ENCODE measurements at places on chromosomes 2 and 18.

DNA sequence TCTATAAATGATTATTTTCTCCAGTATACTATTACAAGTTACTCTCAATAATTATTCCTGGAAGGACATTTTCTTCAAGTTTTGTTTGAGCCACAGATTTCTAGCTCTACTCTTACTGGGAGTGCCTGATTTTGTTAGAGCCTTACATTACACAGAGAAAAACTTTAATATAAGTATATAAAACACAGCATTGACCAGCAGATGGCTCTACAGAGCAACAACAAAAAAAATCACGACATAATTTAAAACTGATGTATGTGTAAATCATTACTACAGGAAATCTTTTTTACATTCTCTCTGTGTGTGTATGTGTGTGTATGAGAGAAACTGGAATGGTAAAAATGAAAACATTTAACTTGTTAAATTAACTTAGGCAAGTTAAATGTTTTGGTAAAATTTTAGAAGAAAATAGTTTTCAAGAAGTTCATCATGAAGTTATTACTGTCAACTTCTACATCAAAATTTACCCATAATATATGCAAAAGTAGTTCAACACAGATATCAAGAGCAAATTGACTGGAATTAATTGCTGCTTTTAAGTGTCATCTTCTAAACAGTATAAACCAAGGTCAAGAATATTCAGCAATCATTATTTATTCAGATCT lies 103.3 kb downstream of the MDH1 start:
- no peak for DNase-seq

DNA sequence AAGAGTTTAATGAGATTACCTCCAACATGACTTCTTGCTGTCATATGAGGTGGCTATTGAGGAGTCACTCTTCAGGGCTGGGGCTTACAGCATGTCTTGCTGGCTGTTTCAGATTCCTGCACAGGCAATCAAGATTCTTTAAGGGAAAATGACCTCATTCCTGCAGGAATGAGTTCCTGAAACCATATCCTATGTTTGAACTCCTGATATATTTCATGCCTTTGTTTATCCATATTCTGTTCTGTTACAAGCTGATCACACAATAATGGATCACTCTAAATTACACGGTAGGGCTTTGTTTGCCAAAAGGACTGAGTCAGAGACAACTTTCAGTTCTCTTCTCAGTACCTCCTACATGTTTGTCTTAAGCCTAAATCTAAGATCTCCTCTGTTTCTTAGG lies 879.8 kb upstream of the PIK3C3 start:
- no peak for DNase-seq

GRCh38 chr2:16117791-16118610 lies 177.7 kb downstream of the MYCN start:
- DNase-seq: no peak

GRCh38 chr2:30629866-30630265 lies 177.4 kb downstream of the CAPN13 start:
- DNase-seq: no peak

- no peak for DNase-seq
Observed at GRCh38 chr2:203972066-203972465, 35.5 kb downstream of the ICOS start.

DNA sequence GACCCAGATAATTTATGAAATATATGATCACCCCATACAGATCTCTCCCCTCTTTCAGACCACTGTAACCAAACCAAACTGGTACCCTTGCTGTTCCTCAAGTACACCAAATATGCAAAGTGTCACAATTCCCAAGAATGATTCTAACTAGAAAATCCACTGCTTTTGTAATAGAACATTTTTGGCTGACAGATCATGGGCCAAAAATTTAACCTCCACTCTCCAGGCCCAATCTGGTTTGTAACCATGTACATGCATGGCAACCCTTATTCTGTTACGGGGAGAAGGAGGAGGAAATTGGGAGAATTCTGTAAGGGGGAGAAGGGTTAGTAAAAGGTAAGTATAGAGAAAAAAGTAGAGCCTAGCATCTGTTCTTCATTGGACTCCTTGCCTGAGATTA lies 62.0 kb downstream of the IKZF2 start:
- DNase-seq: no peak

DNA sequence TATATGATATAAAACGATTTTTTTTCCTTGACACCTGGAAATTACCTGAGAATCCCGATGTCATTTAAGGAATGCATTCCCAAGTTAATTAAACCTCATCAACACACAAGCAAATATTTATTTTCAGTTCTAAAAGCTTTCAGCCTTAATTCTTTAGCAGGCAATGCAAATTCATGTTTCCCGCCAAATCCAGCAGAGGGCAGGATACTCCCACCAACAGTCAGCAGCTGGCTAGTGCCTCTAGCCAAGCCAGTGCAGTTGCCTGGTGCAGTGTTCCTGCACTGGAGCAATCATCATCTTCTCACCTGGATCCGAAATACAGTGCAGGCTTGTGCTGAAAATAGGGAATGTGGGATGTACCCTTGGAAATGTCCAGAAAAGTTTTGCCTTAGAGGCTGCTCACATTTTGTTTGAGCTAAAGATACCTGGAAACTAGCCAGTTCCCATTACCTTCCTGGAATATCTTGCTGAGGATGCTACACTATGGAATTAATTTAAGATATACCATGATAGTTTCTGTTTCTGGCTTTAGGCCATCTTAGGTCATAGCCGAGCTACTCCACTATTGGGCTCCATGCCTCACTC lies 48.4 kb upstream of the CYTIP start:
- DNase-seq: peak; percentile 60

- no peak for DNase-seq
Observed at GRCh38 chr18:1050012-1050657, 145.5 kb downstream of the ADCYAP1 start.

- DNase-seq: no peak
Observed at GRCh38 chr18:62037989-62038778, 145.4 kb upstream of the RNF152 start.

- no peak for DNase-seq
Observed at GRCh38 chr18:61201511-61201910, 131.7 kb upstream of the CDH20 start.

- no peak for DNase-seq
Observed at GRCh38 chr2:239096676-239097427, 249.0 kb downstream of the TWIST2 start.

- DNase-seq: no peak
Observed at GRCh38 chr18:76476665-76477561, 18.1 kb downstream of the ZNF516 start.

DNA sequence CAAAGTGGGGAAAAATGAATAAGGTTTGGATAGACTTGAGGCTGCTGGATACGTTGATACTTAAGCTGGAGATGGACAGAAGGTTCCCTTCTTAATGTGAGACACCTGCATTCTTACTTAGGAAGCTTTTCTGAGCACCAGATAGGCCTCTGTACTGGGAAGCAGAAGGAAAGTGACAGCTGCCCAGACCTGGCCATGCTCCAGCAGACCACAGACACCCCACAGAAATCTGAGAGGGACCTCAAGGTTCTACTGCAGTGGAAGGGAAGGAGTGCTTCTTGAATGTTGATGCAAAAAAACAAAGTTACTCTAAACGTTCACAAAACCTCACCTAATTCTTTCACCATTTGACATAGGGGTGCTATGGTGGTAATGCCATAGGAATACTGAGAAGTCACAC lies 642.1 kb upstream of the ID2 start:
- no peak for DNase-seq

DNA sequence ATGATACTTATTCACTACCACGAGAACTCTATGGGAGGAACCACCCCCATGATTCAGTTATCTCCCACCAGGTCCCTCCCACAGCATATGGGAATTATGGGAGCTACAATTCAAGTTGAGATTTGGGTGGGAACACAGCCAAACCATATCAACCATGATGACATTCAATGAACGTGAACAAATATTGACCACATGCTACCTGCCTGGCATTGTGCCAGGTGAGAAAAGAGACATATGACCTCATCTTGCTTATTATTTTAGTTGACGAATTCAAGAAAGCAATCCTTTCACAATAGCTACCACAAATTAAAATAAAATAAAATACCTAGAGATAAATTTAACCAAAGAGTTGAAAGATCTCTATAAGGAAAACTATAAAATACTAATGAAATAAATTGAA lies 286.5 kb upstream of the CRIM1 start:
- DNase-seq: no peak

- no peak for DNase-seq
Observed at GRCh38 chr2:133968446-133968845, 285.4 kb upstream of the MGAT5 start.

GRCh38 chr2:97953853-97954252 lies 41.9 kb downstream of the TMEM131 start:
- no peak for DNase-seq

- no peak for DNase-seq
Observed at GRCh38 chr2:152620208-152620607, 97.1 kb downstream of the PRPF40A start.

DNA sequence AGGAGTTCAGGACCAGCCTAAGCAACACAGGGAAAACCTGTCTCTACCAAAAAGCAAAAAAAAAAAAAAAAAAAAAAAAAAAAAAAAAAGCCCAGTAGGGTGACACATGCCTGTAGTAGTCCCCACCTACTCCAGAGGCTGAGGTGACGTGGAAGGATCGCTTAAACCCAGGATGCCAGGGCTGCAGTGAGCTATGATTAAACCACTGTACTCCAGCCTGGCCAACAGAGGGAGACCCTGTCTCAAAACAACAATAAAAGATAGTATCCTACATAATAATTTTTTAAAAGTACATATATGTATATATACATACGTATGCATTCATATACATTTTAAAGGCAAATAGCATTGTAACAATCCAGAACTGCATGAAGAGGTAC lies 51.7 kb downstream of the SOS1 start:
- no peak for DNase-seq
